ENCODE measurements at places on chromosomes 1 and 21. TPM values are rescaled to one million over a fixed set of nuclear protein-coding genes. Genes with fewer than 3 reads are reported as not detected.

Gene RGS16
- 1.1 TPM for total RNA-seq

Gene ETV3
- total RNA-seq = 16.8 TPM

Gene MCM3AP
- total RNA-seq = 62.9 TPM

Gene CA6
- not detected for total RNA-seq

Gene LPAR3
- 20.4 TPM for total RNA-seq

Gene CDC7
- 1.2 TPM for total RNA-seq

Gene BTBD19
- 2.5 TPM for total RNA-seq

Gene DSCAM
- total RNA-seq = not detected

Gene CFHR5
- total RNA-seq = not detected

Gene S100A12
- 3.5 TPM for total RNA-seq

Gene NGF
- 3.2 TPM for total RNA-seq

Gene HYI
- total RNA-seq = 23.4 TPM

Data from left ventricle myocardium superior (tissue), 1 donor.